ENCODE measurements at places on chromosomes 2 and 18. TPM values are rescaled to one million over a fixed set of nuclear protein-coding genes. Genes with fewer than 3 reads are reported as not detected.

GRCh38 chr2:65264821-65265670 is 37.4 kb downstream of the ACTR2 start:
- DNase-seq = peak; percentile 68

The IL1B gene
- 2.5 TPM for total RNA-seq

GRCh38 chr18:48152549-48152948 is 222.1 kb upstream of the SMAD2 start:
- no peak for DNase-seq

The ANKRD23 gene
- 4.6 TPM for total RNA-seq

Data from NCI-H460 (cell line).